ENCODE measurements at places on chromosomes 7 and 10. TPM values are rescaled to one million over a fixed set of nuclear protein-coding genes. Genes with fewer than 3 reads are reported as not detected.

The MAD1L1 gene
- total RNA-seq: 19.1 TPM

The GFRA1 gene
- total RNA-seq: 7.3 TPM

The MEOX2 gene
- 9.0 TPM for total RNA-seq

The TMEM26 gene
- 0.95 TPM for total RNA-seq

DNA sequence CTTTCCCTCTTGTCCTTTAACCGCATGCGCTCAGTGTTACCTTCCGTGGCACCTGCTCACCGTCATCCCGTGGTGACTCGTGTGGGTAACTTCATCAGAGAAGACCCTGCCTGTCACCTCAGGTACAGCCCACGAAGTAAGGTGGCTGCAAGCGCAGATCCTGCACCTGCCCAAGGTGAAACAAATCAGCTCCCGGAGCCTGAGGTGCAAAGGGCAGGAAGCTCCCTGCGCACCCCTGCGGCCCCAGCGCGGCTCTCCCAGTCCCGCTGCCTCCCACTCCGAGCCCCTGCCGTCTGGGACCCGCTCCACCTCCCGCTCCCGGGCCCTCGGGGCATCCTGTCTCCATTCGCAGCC, 110.9 kb upstream of the LANCL2 start:
- DNase-seq: no peak

GRCh38 chr7:56062382-56062781, 1.7 kb upstream of the SUMF2 start:
- DNase-seq: no peak
